RKO (cell line): ENCODE measurements at places on chromosomes 5 and 9.
A peak's percentile ranks its signal among the peaks of the same experiment; 100 is the strongest.

DNA sequence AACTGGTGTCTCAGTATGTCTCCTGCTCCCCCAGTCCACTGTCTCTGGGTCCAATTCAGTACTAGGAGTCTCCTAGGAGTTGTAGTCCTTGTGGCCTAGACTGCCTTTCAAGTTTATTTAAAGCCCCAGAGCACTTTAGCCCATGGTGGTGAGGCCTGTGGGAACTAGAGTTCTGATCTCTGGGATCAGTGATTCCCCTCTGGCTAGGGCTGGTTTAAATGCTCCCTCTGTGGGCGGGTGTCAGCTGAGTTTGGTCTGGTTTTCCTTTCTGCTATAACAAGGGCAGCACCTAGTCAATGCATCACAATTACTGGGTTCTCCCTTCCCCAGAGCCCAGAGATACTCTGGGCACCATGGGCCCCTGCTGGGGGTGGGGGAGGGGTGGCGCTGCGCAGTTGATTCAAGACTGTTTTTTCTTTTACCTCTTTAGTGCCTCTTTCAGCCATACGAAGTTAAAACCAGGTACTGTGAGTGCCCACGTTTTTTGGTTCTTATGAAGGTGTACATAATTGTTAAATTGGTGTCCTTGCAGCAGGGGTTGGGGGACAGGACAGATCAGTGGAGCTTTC is 9.3 kb upstream of the SLC36A3 start:
- DNase-seq = no peak

DNA sequence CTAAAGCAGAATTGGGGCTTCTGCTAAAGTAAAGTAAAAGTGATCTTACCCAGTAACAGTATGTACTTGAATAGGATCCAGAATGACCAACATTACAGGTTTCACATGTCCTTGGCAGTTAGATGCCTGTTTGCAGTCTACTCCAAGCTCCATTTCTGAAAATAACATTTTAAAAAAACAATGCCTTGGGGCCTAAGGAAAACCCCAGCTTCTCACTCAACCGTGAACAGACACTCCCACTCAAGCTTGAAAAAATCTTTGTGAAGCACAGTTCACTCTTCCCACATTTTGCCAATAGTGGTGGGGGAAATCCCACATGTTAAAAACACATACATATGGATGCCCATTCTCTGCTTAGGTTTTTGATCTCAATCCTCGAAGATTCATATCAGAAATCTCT is 304.1 kb downstream of the ARRDC3 start:
- DNase-seq = no peak

DNA sequence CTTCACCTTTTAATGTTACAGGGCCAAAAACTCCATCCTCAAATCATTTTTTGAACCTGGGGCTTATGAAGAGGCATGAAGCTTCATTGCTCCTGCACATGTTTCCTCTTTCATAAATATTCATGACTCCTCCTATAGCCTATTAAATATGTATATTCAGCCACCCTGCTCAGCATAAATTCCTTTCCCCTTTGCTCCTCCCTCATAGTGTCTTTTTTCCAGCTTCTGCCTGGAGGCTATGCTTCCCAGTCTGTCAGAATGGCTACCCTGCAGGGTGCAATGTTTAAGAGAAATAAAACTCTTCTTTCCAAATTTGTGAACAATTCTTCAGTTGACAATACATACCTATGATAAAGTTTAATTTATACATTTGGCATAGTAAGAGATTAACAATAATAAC is 1082.9 kb upstream of the CDH18 start:
- no peak for DNase-seq

- DNase-seq = no peak
Observed at GRCh38 chr5:111997308-111997707, 240.3 kb upstream of the NREP start.

GRCh38 chr5:125463466-125464092 is 717.1 kb upstream of the ZNF608 start:
- no peak for DNase-seq

DNA sequence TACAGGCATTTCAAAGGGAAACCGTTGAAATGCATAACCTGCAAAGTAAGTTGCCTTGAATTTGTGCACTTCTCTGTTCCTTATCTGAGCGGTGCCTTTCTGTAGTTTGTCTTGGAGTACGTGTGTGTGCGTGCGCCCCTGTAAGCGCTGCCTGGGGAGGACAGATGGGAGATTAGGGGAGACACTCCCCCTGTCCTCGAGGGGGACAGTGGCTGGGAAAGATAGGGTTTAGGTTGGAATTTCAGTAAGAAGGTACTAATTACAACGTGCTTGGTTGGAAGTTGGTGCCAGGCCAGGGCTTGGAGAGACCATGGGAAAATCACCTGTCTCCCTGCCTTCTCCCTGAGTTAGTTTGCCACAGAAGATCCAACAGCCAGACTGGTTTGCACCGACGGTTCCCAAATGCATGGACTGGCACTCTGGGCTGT is 73.2 kb downstream of the PIK3R1 start:
- DNase-seq = no peak

DNA sequence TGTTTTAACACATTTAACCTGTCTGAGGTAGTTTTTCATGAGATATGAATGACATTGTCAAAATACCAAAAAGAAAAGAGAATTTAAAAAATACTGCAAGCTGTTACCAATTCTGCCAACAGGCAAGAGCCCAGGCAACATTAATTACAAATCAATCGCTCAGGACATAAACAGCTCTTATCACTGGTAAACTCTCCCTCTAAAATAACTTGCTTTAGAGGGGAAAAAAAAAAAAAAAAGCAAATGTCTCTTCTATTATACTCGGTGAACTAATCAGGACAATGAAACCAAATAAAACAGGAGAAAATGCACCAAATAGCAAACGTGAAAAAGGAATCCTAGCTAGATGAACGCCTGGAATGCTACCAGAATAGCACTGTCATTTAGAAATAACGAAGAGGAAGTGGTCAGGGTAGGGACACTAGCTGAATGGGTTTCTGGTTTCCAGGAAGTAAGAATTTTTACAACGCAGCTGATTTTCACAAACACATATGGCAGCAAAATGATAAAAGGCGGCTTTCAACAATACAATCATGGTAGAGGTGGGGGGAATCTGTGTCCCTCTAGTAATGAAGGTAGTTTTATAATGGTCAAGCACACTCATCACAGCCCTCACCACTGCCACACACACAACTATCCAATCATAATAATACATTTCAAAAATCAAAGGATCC is 94.9 kb downstream of the DENND1A start:
- DNase-seq = no peak

GRCh38 chr9:75391497-75391896 is 303.2 kb downstream of the OSTF1 start:
- no peak for DNase-seq

DNA sequence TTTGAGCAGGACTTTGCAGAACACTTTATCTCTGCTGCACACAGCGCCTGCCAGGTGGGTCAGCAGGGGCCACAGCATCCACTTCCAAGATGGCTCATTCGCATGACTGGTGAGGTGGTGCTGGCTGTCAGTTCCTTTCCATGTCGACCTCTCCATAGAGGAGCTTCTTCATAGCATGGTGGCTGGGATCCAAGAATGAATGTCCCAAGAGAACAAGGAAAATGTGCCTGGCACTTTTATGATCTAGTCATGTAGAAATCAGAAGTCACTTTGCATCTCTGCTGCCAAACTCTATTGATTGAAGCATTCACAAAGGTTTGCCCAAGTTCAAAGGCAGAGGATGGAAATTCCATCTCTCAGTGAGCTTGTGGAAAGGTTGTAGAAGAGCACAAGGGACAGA is 85.0 kb downstream of the GALNT10 start:
- DNase-seq = no peak

DNA sequence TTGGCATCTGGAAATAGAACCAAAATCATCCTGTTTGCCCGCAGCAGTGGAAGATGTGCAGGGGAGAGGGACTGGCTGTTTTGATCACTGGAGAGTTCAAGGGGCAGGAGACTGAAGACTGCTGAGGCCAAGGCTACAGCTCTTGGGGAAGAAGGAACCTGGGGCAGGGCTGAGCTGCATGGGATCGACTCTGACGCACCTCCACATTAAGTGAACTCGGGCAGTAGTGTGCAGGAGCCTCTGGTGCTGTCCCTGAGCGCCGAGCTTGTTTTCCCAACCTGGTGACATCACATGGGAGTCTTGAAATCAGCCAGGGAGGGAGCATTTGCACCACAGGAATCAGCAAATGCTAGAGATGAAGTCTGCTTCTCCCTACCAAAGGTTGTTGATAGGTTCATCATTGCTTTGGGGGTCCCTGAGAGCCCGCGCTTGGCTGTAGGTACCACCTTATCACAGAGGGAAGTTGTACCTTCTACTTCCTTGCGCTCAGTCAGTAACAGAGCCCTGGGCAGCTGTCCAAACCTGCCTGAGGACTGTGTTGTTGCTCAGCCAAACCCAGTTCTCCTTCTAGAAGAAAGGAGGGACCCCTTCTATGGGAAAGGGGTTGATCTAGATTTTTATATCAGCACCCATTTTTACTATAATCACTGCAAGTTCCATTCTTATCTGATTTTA is 52.3 kb upstream of the CTSL start:
- DNase-seq = no peak

GRCh38 chr5:158050421-158050820 is 191.5 kb upstream of the CLINT1 start:
- DNase-seq = no peak

- DNase-seq = no peak
Observed at GRCh38 chr9:98900244-98900643, 43.5 kb upstream of the COL15A1 start.

DNA sequence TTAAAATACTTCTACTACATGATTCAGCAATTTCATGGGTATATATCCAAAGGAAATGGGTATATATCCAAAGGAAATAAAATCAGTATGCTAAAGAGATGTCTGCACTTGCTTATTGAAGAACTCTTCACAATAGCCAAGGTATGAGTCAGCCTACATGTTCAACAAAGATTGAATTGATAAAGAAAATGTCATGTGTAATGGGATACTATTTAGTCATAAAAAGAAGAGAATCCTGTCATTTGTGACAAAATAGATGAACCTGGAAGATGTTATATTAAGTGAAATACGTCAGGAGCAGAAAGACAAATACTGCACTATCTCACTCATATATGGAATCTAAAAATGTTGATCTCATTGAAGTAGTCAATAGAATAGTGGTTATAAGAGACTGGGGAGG is 944.5 kb upstream of the CTNND2 start:
- no peak for DNase-seq

DNA sequence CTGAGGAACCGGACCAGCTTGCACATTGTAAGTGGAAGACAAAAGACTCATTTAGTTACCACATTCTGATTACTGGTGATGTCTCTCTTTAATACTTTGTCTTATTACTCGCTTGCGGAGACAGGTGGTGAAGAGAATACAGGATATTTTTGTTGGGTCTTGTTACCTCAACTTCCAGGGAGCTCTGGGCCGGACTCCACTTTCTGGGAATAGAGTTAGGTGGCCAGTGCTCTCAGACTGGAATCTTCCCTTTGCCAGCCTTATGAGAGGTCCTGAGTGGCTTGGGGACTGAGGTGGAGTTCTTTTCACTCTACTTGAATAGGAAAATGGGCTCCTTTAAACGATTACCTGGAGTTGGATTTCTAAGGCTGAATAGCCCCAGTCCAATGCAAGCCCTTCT is 33.3 kb upstream of the SPRY4 start:
- DNase-seq = peak; percentile 55

- DNase-seq = peak; percentile 25
Observed at GRCh38 chr9:99056886-99057664, 47.8 kb upstream of the TGFBR1 start.

DNA sequence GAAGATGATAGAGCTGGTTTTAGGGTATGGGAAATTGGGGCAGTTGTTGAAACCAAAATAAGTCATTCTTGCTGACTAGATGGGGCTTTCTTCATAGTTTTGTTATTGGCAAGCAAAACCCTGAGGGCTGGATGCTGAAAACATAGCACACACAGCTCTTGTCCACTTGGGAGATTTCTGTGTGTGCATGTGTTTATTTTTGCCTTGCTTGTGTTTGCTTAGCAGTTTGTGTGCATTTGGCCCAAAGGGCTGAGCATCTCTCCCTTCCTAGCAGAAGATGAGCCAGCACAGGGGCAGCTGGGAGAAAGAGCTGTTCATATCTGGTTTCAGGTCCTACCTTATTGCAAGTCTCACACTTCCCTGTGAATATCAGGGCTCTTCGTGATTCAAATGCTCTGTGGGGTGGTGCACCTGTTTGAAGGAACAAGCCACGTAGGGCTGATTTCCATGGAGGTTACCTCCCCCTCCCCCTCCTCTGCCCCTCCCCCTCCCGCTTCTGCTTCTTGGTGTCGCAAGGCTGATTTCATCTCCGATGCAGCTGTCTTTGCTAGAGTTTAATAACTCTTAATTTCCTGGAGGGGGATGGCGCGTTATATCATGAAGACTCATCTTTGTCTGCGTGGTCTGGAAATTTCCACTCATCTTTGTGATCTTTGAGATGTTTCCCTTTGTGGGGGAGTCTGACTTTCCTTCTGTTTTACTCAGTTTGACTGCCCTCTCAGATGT is 296.5 kb downstream of the ARHGAP26 start:
- DNase-seq = no peak

GRCh38 chr5:139696894-139697658 is 48.9 kb downstream of the CXXC5 start:
- DNase-seq = no peak

DNA sequence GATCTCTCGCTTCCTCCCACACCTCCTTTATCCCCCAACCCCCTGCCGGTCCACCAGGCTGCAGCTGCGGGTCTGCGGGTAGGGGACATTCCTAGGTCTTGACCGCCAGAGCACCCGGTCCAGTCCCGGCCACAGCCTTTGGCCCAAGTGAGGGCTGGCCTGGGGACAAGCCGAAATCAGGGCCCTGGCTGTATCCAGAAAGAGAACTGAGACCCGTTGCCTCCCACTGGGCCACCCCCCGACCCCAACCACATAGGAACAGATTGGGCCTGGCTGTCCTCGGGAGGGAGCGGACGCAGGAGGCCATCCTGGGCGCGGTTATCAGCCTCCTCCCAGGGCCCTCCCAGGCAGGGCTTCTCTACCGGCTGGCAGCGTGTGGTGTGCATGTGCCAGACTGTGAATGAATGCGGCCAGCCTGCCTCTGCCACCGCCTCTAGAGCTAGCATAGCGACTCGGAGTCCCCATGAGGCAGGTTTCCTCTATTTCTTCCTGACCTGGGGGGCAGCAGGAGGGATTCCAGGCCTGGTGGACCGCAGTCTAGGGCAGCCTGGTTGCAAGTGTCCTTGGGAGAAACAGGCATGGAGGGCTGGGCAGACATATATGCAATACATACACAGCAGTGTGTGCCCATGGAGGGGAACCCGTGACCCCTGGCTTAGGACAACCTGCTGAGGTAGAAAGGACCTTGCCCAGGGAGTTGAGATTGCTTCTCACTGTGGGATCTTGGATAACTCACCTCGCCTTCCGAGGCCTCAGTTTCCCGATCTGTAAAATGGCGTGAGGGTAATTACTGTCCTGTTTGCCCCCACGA is 1.2 kb downstream of the N4BP3 start:
- DNase-seq = peak; percentile 28

DNA sequence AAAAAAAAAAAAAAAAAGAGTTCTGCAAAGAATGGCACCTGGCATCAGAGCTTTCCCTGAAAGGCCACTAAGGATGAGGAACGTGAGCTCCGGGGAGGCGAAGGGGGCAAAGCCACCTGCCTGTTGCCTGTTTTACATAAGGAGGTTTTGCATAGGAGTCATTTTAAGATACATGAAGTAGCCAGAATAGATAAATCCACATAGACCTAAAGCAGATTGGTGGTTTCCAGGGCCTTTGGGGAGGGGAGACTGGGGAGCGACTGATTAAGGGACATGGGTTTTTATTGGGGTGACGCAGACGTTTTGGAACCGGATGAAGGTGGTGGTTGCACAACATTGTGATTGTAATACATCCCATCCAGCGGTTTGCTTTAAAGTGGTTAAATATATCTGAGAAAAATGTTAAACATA is 7.1 kb downstream of the NEK6 start:
- DNase-seq = no peak

GRCh38 chr5:111945535-111945934 is 188.5 kb upstream of the NREP start:
- no peak for DNase-seq

GRCh38 chr9:87644659-87645058 is 81.3 kb upstream of the CTSL start:
- no peak for DNase-seq
